NCI-H2107 (cell line): ENCODE measurements at places on chromosomes 2 and 18.

- no peak for DNase-seq
These were observed at the start of gene PSD4 for GRCh38 chr2:113173542-113174375. Gene PSD4, plus strand, starts transcription at chr2:113173971. Its CDS starts 8,486 bp downstream, at chr2:113182457.

DNA sequence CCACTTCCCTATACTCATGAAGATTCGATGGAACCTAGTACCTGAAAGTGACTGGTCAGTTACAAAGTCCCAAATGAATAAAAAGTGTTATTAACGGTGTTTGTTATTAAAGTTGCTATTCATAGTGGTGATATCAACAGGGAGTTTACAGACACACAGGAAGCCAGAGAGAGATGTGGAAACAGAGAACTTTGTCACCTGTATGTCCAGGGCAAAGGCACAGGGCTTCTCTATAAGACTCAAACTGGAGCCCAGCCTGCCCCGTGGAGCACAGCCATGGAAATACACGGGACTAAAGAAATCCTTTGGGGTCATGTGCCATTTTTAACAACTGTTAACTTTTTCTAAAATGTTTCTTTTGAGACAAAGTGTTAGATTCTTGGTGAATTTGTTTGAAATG lies 68.5 kb downstream of the KLF7 start:
- DNase-seq, result no peak

DNA sequence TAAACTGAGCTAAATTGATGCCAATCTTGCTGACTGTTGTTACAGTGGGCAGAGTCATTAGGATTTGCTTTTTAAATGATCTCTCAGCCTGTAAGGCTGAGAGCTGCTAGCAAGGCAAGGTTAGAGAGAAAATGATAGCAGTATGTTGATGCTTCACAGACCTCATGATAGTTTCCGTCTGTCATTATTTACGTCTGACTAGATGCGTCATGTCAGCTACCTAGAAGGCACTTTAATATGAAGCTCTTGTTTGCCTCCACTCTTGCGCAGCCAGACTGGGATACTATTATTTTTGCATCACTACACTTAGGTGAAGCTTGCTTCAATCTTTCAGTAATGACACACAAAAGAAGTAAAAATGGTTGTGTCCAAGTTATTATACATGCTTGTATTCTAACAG lies 313.8 kb downstream of the LNPK start:
- DNase-seq, result no peak

GRCh38 chr2:55875434-55876135 lies 48.0 kb downstream of the EFEMP1 start:
- no peak for DNase-seq

- no peak for DNase-seq
These were observed 106.7 kb upstream of the PELI1 start for GRCh38 chr2:64250751-64251423.

DNA sequence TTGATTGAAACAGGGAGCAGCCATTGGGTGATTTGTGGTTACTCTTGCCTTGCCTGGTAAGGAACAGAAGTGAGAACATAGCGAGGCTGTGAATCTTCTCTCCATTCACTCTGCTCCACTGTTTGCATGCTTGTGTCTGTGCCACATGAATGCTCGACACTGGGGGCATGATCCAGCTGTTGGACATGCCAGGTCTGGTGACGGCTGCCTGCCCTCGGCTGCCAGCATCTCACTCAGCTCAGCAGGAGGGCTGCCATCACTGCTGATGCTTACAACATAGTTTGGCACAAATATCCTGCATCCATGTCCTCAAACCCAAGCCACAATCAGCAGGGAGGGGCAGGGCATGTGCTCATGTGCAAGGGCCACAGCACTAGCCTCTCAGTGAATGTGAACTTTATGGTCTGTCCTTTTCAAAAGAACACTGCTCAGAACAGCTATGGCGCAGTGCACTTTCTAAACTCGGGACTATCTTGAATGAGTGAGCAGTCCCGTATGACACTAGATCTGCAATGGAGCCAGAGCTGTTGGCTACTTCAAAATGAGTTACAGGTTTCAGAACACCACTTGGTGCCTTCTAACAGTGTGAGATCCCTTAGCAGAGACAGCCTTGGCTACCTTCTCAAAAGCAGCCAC lies 126.3 kb downstream of the NRP2 start:
- no peak for DNase-seq

DNA sequence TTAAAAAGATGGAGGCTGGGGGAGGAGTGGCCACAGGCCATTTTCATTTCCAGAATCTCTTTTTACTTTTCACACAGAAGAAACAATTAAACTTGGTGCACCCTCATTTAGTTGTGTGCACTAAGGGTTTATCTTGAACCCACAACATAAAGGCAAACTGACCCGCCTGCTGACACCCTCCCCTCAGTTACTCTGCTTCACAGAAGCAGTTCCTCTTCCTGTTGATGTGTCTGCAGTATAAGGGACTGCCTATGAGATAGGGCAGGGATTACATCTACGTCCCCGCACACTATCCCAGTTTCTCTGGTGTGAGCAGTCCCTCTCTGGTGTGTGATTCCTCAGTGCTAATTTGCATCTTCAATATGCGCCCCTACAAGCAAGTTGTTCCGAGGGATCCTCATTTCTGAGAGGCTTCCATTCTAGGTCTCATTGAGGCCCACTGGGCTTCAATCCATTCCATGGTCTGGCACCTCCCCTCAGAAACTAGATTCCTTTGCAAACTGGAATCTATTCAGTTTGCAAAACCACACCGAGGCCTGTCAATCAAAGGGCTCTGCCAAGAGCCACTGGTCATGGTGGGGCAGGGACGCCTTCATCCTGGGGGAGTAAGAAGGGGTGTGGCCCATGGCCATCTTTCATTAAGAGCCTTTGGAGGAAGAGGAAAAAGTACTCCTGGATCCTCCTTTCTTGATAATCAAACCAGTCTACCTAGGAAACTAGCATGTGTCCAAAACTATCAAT lies 12.3 kb downstream of the CREG2 start:
- no peak for DNase-seq

- DNase-seq, result no peak
These were observed 348.6 kb downstream of the DLGAP1 start for GRCh38 chr18:4106407-4107033.

DNA sequence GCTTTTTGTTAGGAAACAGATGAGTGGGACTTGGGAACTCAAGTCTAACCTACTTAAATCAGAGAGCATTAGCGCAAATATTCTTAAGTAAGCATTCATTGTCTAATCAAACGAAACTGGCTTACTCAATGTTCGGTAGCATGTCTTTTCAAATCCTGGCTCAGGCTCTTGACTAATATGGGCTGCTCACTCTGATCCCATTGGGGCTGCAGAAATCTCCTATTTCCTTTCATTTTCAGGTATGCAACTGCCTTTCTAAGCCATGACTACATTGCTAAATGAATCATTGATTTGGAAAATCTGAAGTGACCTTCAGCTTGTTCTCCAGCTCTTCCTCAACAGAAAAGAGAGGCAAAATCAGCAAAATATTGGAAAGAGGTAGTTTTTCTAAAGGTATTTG lies 2084.4 kb upstream of the PIK3C3 start:
- DNase-seq, result no peak

GRCh38 chr2:66495788-66496640 lies 61.1 kb downstream of the MEIS1 start:
- no peak for DNase-seq

DNA sequence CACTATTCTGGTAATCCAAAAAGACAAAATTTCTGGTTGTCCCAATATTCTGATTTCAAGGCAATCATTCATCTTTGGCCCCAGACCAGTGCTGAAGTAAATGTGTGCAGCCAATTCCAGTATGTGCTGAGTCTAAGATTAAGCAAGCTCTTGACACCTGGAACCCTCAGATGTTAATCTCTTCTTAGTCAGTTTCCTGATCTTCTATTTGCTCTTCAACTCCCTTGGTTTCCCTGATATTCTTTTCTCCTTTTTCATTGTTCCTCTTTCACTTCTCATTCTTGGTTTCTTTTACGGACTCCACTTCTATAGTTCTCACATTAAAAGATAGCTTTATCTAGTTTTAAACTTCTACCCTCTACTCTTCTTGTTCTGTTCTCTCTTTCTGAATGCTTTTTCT lies 445.7 kb upstream of the FANCL start:
- no peak for DNase-seq

DNA sequence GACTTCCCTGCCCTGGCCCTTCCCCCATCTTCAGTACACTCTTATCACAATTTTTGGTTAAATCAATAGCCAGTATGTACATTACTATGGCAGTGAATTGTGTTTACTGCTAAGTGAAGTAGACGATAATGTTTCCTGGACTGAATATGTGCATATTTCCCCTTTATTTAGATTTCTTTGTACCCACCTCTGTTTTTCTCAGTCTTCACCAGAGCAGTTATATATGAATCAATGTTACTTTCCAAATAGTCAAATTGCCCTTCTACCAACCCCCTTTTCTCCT lies 97.1 kb upstream of the HS6ST1 start:
- DNase-seq, result no peak

DNA sequence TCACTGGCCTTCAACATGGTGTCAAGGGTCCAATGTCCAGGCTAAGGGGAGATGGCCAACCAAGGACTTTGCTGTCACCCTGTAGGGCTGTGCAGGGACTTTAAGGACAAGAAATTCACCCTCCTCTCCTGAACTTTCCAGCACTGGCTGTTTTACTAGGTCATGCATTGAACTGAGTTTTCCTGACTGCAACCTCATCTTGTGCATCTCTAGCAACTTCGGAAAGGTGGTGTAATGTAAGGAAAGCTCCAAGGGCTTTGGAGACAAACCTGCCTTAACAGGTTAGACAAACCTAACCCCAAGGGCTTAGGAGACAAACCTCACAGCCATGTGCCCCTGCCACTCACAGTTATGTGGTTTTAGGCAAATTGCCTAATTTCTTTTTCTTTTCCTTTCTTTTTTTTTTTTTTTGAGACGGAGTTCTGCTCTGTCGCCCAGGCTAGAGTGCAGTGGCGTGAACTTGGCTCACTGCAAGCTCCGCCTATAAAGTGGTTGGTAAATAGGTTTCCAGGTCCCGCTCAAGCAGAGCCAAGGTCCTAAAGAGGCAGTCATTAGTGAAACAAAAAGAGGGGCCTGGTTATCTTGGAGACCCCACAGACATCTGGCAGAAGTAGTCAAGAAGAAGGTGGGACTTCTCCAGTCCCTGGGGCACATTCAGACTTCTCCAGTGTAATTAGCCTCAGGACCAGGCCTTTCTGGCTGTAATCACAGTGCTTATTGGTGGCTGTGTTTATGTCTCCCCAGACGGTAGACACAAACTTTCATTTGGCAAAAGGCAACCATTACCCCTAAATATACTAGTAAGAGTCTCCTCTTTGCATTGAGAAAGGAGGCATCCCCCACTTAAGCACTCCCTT lies 37.6 kb upstream of the PMAIP1 start:
- DNase-seq, result no peak

- DNase-seq, result no peak
These were observed 127.2 kb upstream of the SP5 start for GRCh38 chr2:170587922-170588321.

DNA sequence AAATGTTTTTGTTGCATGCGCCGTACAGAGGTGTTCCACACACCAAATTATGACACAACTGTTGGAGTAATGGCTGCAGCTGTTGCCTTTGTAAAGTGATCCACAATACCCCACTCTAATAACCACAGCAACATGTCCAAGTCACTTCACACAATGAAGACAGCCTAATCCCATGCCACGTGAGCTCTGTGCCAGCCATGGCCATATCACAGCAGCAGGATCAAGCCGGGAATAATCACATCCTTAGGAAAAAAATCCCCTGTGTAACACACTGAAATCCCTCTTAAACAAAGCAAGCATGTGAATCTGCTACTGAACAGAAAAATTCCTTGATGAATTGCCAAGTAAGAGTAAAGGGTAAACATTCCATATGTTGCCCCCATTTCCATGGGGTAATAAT lies 179.5 kb upstream of the PARD3B start:
- no peak for DNase-seq

- no peak for DNase-seq
These were observed 18.9 kb downstream of the ADRA2B start for GRCh38 chr2:96097441-96097840.
